ENCODE measurements at places on chromosomes 1 and 21. TPM values are rescaled to one million over a fixed set of nuclear protein-coding genes. Genes with fewer than 3 reads are reported as not detected.

DNA sequence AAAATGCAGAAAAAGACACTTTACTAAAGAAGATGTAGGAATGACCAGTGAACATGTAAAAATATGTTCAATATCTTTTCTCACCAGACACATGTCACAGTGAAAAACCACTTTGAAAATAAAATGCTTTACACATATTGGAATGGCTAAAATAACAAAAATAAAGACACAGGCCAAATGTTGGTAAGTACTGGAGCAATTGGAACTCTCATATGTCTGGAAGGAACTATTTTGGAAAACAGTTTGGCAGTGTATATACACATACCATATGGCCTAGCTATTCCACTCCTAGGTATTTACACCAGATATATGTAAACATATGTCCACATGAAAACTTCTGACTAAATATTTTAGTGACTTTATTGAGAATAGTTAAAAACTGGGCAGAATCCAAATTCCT lies 927.2 kb downstream of the BRINP3 start:
- no peak for DNase-seq

DNA sequence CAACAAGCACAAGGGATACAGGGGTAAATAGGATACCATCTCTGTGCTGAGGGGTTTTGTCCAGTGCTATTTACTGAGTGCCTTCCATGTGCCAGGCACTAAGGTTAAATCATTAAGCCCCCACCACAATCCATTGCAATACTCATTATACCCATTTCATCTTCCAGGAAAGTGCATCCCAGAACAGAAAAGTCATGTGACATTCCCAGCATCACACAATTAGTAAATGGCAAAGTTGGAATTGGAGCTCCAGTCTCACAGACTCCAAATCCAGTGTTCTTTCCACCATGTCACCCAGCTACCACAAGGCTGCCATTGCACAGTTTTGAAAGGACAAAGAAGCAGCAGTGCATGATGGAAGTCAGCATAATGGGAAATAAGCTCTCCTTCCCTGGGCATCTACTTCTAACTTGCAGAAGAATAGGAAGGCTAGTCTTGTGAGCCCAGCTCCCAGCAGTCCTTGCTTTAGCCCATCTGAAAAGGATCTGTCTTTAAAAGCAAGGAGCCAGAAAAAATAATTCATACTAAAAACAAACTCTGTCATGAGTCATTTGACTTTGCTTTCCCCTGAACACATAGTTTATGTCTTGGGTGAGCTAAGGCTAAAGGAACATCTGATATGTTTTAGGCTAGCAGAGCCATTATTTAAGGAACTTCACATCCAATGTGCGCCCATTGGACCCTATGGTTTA lies 111.4 kb upstream of the HOOK1 start:
- no peak for DNase-seq

DNA sequence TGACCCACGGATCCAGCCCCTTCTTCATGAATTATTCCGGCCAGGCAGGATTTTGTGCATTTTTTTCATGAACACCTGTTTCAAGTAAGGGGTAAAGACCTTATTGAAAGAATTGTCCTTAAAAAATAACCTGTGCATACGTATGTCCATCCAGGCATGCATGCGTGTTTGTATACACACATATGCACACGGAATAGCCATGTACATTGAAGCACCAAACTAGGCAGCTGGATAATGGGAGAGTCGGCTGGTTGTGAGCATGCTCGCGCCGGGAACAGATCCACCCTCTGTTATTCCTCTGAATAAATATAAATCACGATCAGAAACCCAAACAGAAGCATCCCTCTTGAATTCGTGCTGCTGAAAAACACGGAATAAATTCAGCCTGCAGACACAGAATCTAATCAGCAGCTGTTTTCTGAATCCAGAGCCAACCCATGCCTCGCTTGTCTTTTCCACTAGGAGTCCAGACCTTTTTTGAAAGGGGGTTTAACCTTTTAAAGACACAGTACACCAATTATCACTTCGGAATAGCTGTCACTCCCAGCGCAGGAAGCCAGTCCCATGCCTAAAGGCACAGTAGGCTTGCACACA lies at the start of gene HIVEP3:
HIVEP3 (minus strand) TSS at position 473 of the 594 bp plus-strand sequence.
- DNase-seq = no peak

- no peak for DNase-seq
Observed at GRCh38 chr1:77238462-77238861, 19.2 kb upstream of the PIGK start.

- no peak for DNase-seq
Observed at GRCh38 chr21:18253221-18253620, 8.6 kb downstream of the CHODL start.

GRCh38 chr1:59026472-59026948 lies 242.7 kb upstream of the JUN start:
- DNase-seq = no peak

COL11A1 gene
- 8.5 TPM for polyA plus RNA-seq

SOX13 gene
- polyA plus RNA-seq = 40.8 TPM

ZBTB8A gene
- polyA plus RNA-seq = 16.5 TPM

EVA1B gene
- 89.8 TPM for polyA plus RNA-seq

KLF17 gene
- 0.05 TPM for polyA plus RNA-seq

CYP2J2 gene
- polyA plus RNA-seq = 1.1 TPM

All from renal cortex interstitium (tissue), 15 donors.